ENCODE measurements at places on chromosomes 6 and 20.

DNA sequence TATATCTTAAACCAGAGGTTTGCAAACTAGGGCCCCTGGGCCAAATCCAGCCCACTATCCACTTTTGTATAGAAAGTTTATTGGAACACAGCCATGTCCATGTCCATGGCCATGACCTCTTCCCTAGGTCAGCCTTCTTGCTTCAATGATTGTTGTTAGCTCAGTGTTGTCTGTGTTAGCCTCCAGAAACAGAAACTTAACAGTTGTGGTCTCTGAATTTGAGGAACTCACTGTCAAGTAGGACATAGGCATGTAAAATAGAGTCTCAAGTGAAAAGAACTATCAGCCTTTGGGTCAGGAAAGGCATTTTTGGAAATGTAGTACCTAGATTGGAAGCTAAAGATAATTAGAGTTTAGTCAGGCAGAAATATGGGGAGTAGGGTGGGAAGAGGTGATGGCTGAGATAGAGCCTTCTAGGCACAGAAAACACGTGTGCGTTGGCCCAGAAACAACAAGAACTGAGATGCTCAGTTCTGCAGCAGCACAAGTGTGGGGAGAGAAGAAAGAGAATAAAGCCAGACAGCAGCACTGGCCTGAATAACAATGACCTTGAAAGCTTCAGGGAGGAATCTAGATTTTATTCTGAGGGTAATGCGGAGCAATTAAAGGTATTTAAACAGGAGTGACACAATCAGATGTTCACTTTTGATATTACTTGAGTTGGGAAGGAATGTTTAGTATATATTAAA is 87.0 kb upstream of the OLIG3 start:
- DNase-seq, result no peak

DNA sequence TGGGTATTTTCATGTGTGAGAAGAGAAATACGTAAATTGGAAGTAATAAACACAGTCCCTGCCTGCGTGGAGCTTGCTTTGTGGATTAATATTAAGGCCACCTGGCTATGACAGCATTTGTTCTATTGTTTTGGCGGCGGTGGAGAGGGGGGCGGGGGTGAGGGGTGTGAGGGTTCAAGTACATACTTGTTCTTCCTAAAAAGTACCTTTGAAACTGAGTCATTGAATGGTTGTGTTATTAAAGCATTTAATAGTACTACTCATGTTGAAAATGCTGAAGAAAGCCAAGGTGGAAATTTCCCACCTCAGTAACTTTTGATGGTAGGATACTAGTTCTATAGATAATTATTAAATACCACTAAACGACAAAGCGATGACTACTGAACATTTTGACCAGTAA is 95.0 kb downstream of the FOXC1 start:
- DNase-seq, result no peak

GRCh38 chr6:55853008-55854001 is 22.1 kb downstream of the BMP5 start:
- no peak for DNase-seq

DNA sequence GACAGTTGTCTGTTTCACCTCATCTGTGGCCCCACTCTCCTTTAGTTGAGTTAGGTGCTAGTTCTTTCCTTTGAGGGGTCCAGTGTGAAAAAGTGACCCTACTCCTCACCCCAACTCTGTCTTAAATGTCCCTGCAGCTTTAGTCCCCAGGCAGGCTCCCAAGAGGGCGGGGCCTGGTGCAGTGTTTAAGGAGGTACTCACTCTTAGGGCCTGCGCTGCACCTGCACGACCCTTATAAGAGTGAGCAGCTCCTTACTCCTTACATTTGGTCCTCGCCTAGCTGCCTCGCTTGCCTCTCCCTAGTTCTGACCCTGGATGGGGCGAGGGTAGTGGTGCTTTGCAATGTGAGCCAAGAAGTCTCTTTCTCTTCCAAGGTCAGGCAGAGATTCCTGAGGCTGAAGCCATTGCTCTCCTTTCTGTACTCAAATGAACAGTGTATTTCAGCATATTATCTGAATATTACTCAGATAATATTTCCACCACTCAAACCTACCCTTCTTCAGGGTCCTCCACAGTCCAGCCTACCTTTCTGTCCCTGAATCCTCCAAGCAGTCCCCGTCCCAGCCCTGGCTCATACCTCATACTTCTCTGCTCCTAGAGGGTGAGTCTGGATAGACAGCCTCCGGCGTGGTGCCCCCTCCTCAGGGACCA is 11.9 kb upstream of the VEGFA start:
- DNase-seq, result no peak

DNA sequence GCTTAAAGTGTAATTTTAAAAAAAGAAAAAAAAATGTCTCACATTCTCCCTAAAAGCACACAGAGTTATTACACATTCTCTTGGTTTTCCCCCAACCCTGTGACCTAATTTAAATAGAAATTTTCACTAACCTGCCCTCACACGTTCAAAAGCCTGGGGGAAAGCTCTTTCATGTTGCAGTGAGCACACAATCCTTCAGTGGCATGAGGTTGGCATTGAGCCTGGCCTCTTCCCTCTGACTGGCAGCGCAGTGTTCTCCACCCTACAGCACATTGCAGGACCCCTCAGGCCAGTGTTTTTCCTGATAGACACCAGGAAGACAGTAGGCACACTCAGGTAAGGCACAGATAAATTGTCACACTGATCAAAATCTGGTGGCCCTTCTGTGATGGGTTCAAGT is 34.1 kb downstream of the TNFRSF21 start:
- DNase-seq, result no peak

GRCh38 chr6:14089224-14089623 is 28.3 kb upstream of the CD83 start:
- no peak for DNase-seq

GRCh38 chr6:56959094-56959493 is 4.2 kb downstream of the BEND6 start:
- no peak for DNase-seq

- no peak for DNase-seq
Observed at GRCh38 chr6:29011276-29011734, 6.2 kb upstream of the ZNF311 start.

DNA sequence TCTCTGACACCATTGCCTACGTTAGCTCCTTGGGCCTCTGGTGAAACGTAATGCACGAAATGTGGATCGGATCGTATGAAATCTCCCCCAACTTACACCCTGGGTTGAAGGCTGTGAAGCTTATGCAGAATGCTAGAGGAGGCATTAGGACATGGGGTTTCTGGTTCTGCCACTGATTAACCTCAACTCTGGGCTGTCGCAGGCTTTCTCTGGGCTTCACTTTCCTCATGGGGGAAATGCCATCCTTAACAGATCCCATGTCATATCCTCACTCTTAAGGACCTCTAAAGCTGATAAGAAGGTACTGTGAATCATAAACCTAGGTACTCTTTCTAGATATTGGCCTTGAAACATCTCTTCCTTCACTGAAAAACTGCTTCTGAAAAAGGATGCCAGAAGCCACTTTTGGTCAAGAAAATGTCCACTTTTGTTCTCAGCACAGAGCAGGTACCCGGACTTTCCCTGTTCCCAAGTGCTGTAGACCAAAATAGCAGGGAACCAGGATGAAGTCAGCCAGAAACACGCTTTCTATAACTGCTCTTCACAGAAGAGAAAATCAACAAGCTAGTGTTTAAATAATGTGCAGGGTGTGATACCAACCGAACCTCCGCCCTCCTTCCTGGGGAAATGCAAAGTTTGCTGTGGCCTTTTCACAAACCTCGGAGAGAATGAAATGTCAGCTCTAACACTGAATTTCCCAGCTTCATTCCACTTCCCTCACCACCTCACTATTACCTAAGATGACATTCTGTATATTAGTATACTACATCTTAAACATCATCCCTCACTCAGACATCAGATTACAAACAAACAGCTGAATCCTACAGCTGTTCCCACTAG is 118.9 kb downstream of the BACH2 start:
- no peak for DNase-seq

DNA sequence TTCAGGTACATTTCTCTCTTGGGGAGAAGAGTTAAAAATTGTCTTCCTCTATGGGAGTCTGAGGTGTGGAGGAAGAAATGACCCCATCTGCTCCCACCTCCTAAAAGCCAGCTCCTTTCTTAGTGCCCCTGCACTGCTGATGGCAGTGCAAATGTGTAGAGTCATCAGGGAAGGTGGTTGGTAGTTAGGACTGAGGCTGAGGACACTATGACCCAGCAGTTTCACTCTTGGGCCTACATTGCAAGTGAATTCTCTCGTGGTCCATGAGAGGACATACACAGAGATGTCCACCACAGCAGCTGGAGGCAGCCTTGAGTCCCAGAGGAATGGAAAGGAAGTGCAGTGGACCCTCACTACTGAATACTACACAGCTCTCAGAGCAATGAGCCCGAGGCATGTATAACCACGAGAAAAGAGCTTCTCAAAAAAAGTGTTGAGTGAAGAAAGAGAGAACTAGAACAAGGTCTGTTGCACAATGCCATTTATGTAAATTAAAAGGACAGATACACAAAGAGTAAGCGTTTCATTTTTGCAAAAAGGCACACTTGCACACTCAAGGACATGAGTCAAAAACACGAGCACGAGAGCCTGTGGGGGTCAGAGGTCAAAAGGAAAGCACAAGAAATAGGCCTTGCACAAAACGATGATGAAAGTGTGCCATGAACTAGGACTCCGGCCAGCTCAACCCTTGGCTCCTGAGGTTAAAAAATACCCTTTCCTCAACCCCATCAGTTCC is 308.2 kb upstream of the PRND start:
- DNase-seq, result no peak

DNA sequence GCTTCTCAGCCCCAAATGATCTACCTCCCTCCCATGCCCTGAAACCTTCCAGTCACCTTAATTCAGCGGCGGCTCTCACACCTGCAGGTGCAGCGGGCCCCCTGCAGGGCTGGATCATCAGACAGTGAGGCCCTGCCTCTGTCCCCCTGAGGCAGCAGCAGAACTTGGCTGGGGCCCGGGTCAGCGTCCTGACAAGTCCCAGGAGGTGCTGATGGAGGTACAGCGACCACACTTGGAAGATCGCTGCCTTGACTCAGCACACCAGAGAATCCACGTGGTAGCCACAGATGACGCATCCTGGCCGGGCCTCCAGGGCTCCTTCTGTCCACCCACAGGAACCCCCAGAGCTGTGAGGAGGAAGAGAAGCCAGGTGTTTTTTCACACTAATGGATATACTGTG is 116.4 kb upstream of the THBS2 start:
- no peak for DNase-seq

- DNase-seq, result no peak
Observed at GRCh38 chr20:7151676-7152470, 384.4 kb downstream of the BMP2 start.

GRCh38 chr6:149896491-149896890 is 1.4 kb downstream of the RAET1E start:
- DNase-seq, result no peak

- no peak for DNase-seq
Observed at GRCh38 chr6:90691823-90692222, 105.0 kb upstream of the MAP3K7 start.

DNA sequence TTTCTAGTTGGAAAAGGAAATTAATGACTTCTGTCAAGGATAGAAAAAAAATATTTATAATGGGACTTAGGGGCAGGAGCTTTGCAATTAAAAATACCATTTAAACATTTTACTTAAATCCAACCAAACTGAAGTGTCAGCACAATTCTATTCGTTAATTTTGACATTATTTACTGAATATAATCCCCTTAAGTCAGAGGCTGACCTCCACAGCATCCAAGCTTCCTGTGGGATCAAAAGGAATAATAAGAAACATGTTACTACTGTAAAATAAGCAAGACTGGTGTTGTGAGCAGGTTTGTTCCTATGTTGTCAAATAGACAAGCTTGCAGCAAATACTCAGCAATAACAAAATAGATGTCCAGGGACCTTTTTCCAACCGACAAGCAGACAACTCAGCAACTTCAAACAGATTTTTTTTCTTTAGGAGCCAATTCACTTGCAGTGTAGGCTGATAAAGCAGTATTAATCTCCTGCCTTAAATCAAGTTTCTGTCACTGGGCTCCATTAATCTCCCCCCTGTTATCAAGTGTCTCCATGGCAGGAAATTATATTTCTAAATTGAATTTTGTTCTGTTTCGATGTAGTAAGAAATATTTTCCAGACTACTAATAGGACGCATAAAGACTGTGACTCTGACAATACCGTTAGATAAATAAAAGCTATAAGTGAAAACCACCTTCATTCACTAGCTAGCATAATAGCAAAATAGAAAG is 157.4 kb downstream of the HACE1 start:
- no peak for DNase-seq
